ENCODE measurements at places on chromosomes 7 and 10.
A peak's percentile ranks its signal among the peaks of the same experiment; 100 is the strongest.

DNA sequence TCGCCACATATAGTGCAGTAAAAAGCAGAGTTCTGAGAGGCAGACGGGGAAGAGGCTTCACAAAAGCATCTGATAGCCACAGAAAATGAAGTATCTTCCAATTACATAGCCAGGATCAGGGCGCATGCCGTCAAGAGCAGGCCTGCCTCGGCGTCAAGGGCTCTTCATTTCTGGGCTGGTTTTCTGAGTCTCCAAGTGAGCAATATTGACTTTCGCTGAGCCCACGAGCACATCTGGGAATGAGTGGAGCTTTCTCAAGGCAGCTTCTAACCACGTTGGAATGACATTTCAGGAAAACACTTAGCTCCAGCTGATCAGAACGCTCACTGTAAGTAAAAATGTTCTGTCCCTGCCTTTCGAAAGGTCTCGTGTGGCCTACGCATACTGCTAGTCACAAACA, 51.9 kb downstream of the CLRN3 start:
- DNase-seq: no peak

GRCh38 chr10:6119962-6120361, 31.1 kb downstream of the RBM17 start:
- no peak for DNase-seq

DNA sequence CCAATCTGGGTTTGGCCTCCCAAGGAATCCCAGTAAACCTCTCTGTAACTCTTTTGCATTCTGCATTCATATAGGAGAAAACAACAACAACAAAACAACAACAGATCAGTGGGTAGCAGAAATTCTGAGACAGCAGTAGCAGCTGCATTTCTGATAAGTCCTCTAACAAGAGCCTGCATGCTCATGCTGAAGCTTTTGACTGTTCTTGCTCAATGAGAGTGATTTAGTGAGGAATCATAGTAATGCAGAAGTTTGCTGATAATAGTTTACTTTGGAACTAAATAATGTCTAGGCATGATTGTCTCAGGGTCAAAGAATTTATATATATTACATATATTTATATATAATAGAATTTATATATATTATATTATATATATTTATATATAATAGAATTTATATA, 35.2 kb downstream of the BMPER start:
- DNase-seq: no peak

DNA sequence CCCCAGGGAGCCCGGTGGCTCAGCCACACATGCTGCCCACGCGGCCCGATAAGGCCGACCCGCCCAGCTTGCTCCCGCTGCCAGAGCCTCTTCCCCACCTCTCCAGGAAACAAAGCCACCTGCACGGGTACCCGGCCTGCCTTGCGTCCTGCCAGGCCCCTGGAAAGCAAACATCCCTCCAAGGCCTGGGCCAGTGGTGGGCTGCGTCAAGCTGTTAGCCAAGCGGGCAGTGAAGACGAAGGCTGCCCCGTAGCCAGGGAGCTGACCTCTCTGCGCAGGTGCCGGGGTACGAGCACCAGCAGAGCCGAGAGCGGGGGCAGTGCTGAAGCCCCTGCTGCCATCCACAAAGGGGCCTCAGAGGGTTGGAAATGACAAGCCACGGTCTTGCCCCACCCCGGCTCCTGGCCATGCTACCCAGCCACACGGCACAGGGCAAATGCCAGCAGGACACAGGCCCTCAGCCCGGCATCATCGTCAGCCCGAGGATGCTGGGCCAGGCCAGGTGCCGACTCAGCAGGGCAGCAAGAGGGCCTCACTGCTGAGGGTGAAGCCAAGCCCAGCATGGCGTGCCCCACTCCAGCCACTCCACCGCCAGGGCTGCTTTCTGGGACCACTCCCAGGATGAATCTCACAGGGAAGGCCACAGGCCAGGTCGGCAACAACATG, 140.0 kb downstream of the PTPRN2 start:
- DNase-seq: no peak

- DNase-seq: no peak
These were observed at the start of gene FAM237B for GRCh38 chr7:90320801-90321494. Gene FAM237B (minus strand): TSS chr7:90321304. CDS start chr7:90319748, 1,556 bp downstream.

- no peak for DNase-seq
These were observed 113.2 kb upstream of the SEM1 start for GRCh38 chr7:96822824-96823223.

GRCh38 chr10:3692387-3692999, 92.5 kb downstream of the KLF6 start:
- DNase-seq: no peak

DNA sequence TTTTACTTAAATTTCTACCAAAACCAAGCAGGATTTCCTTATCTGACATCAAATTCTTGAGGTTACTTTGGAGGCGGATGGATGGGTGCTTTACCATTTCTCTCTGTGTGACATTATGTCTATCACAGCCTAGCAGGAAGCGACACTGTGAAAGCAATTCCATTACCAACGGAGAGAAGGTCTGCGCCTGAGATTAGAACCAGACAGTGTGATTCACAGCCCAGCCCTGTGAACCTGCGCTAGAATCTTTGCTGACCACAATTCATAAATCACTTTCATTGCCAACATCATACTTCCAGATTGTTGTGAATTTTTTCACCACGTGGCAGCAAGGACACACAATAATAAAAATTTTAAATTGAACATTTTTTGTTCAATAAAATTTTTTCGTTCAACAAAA, 126.5 kb downstream of the CUBN start:
- no peak for DNase-seq

- DNase-seq: no peak
These were observed 25.1 kb upstream of the CDK1 start for GRCh38 chr10:60753152-60753551.

DNA sequence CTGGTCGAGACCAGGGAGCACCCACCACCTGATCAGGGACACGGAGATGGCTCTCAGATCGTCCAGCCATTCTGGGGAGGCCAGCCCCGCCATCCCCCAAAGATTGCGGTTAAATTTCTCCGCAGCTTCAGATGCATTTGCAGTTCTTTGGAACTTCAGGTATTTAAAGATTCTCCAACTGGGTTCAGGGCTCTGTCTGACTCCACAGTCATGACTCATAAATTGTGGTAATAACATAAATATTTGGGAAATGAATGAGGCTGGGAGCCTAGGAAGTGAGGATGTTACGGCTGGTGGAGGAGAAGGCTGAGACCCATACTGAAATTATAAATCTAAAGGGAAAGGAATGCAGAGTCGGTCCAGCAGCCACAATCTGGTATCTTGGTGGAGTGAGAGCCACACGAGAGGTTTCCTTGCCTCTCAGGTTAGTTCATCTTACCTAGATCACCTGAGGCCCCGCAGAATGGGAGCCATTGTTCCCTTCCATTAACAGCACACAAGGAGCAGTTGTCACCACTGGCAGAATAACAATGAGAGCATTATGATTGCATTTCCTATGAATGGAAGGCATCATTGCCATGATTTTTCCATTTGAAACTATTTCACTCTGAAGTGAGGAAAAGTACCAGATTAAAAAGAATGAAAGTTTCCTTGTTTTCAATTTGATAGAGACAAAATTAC, 26.7 kb upstream of the DNAJB6 start:
- no peak for DNase-seq

GRCh38 chr7:88888684-88889083, 93.1 kb upstream of the TEX47 start:
- no peak for DNase-seq

DNA sequence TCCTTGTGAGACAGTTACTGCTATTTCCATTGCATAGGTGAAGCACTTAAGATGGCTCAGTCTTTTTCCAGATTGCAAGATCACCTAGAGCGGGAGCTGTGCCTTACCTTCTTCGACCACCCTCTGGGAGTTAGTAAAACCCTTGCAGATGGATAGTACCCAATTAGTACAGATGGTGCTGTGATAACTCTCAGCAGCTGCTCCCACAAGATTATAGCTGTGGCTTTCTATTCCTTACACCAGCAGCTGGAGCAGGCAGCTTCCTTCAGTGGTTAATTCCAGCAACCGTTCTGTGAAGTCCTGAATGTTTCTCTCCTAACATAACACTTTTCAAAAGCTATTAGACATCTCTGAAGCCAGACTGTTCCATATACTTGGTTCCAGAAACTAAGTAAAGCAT, 796.8 kb downstream of the XPNPEP1 start:
- DNase-seq: no peak

GRCh38 chr10:59096631-59097030, 79.8 kb upstream of the PHYHIPL start:
- DNase-seq: no peak

- no peak for DNase-seq
These were observed 235.1 kb downstream of the ARHGAP21 start for GRCh38 chr10:24488631-24489030.

GRCh38 chr10:109475711-109476421, 447.4 kb downstream of the XPNPEP1 start:
- no peak for DNase-seq

DNA sequence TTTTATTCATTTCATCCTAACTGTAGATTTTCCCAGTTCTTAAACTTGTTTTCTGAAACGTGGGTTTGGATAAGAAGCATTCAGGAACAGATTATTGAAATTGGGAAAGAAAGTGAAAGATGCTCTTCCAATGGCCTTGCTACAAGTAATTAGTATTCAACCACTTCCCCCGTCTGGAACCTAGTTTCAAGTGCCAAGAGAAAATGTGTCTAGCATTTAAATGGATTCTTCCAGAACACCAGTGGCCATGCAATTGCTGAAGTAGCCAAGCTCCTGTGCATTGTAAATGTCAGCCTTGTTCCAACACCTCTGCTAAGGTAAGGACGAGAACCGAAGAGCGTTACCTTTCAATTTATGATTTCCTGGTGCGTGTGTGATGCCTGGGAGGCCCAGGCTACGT, 68.2 kb downstream of the PFKFB3 start:
- no peak for DNase-seq

- DNase-seq: no peak
These were observed 99.7 kb upstream of the FZD1 start for GRCh38 chr7:91164506-91164905.

GRCh38 chr7:149872419-149873073, 1.2 kb upstream of the ATP6V0E2 start:
- DNase-seq: peak; percentile 56

DNA sequence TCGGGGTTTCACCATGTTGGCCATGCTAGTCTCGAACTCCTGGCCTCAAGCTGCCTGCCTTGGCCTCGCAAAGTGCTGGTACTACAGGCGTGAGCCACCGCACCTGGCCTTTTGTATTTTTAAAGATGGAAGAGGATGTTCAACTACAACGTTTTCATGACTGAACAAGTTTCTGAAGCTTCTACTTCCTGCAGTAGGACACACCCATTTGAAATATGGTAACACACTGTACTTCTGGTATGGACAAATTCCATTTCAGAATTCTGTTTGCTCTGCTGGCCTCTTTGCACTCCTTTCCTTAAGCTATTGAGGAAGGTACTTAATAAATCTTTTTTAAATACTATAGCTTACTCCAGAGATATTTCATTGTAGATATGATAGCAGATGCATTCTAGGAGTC, 10.9 kb upstream of the CDK1 start:
- DNase-seq: no peak

GRCh38 chr10:128470321-128470965, 344.2 kb upstream of the MKI67 start:
- DNase-seq: no peak

DNA sequence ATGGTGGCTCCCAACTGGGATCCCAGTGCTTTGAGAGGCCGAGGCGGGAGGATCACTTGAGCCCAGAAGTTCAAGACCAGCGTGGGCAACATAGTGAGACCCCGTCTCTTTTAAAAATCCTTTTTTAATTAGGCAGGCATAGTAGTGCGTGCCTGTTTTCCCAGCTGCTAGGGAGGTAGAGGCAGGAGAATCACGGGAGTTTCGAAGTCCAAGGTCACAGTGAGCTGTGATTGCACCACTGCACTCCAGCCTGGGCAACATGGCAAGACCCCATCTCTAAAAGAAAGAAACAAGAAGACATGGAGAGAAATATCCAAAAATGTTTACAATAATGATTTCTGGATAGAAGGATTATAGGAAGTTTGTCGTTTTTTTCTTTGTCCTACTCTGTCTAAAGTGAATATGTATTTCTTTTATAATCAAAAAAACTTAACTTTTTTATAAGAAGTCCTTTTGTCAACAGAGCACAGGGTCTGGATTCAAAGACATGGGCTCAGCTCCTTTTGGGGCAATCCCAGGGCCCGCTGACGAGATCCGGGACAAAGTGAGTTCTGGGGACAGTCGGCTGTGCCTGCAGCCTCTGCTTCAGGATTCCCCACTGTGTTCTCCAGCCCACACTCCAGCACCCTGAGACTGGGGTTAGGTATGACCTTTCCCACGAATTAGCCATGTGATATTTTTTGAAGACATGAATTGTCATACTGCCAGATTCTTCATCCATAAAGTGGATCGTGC, 45.6 kb downstream of the PDGFA start:
- no peak for DNase-seq

GRCh38 chr7:142592664-142593063, 156.6 kb upstream of the PRSS1 start:
- DNase-seq: no peak

DNA sequence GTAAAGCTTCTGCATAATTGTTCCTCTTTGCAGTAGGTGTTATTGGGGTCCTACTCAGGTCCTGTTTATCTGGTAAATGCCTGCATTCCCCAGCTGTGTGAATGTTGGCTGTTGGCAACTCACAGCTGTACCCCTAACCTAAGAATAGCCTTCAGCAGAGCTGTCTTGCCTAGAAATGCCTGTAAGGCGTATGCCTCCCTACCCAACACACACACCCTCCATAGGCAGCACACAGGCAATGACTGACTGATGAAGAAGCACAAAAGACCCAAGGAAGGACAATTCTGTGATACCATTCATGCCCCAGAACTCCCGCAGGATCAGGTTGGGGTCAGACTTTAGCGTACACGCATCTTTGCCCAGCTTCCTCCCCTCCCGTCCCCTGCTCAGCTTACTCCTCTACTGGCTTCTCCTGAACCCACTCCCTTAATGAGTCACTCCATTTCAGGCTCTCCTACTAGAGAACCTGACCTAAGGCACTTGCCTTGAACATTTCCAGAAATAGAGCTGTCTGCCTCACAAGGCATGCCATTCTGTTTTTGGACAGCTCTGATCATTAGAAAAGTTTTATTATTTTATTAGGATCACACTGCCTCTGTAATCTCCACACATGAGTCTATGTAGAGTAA, 99.2 kb upstream of the PIK3CG start:
- no peak for DNase-seq

- no peak for DNase-seq
These were observed 6.7 kb downstream of the IFIT5 start for GRCh38 chr10:89421018-89421476.

GRCh38 chr10:124482236-124482800, 20.7 kb downstream of the LHPP start:
- DNase-seq: no peak

GRCh38 chr10:129716881-129717280, 247.2 kb downstream of the EBF3 start:
- DNase-seq: no peak

- DNase-seq: no peak
These were observed 27.3 kb upstream of the PFKP start for GRCh38 chr10:3040069-3040468.

DNA sequence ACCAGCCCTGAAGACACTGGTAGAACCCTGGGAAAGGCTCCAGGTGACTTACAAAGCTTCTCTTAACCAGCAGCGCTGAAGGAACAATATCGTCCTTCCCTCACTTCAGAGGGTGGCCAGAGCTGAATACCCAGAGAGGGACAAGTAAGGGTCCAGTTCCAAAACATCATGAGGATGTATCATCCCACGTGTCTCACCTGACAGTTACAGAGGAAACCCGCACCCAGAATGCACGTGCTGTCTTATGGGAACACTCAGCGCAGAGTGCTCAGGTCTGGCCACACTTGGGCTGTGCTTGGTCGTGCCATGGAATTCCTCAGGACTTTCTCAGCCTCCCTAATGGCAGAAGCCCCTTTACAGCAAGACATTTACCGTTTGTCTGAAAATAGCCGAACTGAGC, 46.9 kb upstream of the BTBD16 start:
- DNase-seq: no peak

Measured in nucleus accumbens (tissue), 56 donors.